H9 (cell line): ENCODE measurements at places on chromosomes 7 and 10.

DNA sequence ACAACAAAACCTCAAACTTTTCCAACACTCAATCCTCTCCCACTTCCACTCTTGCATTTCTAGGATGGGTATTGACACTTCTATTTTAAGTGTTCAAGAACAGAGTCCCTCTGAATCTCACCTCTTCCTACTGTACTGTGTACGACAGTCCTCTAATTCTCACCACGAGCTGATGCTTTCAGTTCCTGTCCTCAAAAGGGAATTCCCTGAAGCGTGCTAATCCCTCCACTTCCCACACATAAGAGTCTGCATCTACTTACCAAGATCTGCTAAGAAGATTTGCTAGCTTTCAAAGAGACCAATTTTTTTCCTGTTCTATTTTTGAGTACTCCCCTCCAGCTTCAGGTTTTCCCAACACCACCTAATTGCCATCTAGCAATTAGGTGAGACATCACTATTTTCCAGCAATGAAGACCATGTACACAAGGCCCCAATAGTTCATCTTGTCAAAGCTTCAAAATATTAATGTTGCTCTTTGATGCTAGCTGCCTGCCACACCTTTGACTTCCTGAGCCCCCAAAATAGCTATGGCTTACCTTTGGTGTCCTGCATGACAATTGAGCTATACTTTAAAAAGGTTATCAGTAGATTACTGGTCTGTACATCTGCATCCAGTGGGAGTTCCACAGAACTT, 54.4 kb downstream of the ARMH3 start:
- no peaks in the 10 kb centered on the region for H3K27me3 ChIP-seq
- peaks cover 2% of the 10 kb centered on the region for H3K36me3 ChIP-seq
- no peak for DNase-seq
- no peaks in the 10 kb centered on the region for H3K4me1 ChIP-seq
- H3K27ac ChIP-seq = no peak overlapping the region
- H3K4me3 ChIP-seq = no peak overlapping the region

GRCh38 chr7:142832417-142832816, 22.5 kb upstream of the EPHB6 start:
- no peaks in the 10 kb centered on the region for H3K4me1 ChIP-seq
- H3K4me3 ChIP-seq = no peak overlapping the region
- H3K27me3 ChIP-seq = no peaks in the 10 kb centered on the region
- DNase-seq = no peak

DNA sequence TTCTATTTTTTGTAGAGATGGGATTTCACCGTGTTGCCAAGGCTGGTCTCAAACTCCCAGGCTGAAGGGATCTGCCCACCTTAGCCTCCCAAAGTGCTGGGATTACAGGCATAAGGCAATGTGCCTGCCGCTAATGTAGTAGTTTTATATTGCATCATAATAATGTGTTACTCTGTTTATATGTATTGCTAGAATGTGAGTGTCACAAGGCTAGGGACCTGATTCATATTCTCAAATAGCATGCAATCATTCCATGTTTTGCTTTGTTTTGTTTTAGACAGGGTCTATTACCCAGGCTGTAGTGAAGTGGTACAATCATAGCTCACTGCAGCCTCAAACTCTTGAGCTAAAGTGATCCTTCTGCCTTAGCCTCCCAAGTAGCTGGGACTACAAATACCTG, 13.5 kb downstream of the CCL26 start:
- no peak for DNase-seq
- no peak overlapping the region for H3K4me3 ChIP-seq
- no peaks in the 10 kb centered on the region for H3K27me3 ChIP-seq

DNA sequence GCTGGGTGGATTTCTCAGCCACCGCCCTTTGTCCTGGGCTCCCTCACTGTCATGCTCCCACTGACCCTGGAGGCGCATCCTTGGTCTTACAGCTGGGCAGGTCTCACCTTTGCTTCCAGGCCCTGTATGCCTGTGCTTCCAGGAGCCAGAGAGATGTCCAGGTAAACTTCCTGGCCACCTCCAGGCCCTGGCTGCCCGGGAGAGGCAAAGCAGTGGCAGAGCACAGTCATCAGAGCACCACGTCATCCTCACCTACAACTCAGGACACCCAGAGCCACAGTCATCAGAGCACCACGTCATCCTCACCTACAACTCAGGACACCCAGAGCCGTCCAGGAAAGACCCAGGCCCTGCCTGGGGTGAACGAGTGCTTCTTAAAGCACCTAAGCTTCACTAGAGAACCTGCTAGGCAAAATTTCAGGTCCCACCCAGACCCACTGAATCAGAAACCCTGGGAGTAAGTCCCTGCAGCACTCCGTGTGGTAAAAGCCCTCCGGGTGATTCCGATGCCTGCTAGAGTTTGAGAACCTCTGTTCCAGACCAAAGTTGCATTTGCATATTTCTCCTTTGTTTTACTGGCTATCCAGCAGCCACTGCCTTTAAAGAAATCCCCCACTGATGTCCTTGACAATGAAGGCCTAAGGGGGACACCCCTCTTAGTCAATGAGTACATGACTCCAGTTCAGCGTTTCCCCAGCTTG, 62.3 kb downstream of the DLG5 start:
- no peak overlapping the region for H3K4me3 ChIP-seq
- H3K27ac ChIP-seq = no peak overlapping the region
- H3K36me3 ChIP-seq = peaks cover 60% of the 10 kb centered on the region
- no peak for DNase-seq
- no peaks in the 10 kb centered on the region for H3K27me3 ChIP-seq

GRCh38 chr7:116630932-116631671, 40.9 kb upstream of the MET start:
- H3K36me3 ChIP-seq = no peaks in the 10 kb centered on the region
- H3K27ac ChIP-seq = no peak overlapping the region
- no peaks in the 10 kb centered on the region for H3K4me1 ChIP-seq
- H3K27me3 ChIP-seq = no peaks in the 10 kb centered on the region
- no peak overlapping the region for H3K4me3 ChIP-seq

- no peaks in the 10 kb centered on the region for H3K36me3 ChIP-seq
- peak overlapping the region; percentile 82 for H3K4me3 ChIP-seq
- no peak for DNase-seq
- H3K27ac ChIP-seq = no peak overlapping the region
These were observed 1.5 kb downstream of the UNC5B start for GRCh38 chr10:71213761-71214440.

GRCh38 chr7:137151041-137151689, 192.4 kb downstream of the PTN start:
- no peaks in the 10 kb centered on the region for H3K4me1 ChIP-seq
- H3K36me3 ChIP-seq = no peaks in the 10 kb centered on the region
- H3K4me3 ChIP-seq = no peak overlapping the region

DNA sequence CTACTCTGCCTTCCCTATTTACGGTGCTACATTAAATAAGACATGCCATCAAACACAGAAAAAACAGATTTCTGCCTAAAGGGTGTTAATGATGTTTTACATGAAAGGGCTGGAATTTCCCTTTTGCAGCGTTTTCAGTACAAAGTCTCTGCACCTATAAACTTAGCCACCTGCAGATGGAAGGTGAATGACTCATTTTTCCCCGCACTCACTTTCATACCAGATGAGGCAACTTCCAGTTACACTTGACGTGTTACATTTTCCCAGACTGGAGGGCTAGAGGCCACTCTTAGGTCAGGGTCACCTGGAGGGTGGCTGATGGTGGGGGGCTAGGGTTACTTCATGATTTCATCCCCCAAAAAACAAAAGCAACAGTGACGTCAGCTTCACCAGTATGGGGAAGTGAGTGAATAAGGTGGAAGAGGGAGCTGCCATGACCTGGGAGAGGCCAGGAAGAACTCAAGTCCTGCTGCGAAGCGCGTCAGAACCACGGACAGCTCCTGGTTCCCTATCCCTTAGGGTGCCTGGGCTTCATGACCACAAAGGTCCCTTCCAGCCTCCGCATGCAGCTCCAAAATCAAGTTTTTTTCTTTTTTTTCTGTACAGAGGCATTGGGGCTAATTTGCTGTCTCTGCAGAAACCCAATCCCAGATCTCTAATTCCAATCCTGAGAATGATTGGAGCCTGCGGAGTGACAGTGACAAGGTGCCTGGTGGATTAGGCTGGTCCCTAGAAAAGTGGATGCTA, 94.0 kb downstream of the ADARB2 start:
- no peaks in the 10 kb centered on the region for H3K27me3 ChIP-seq
- H3K27ac ChIP-seq = no peak overlapping the region
- DNase-seq = peak; percentile 71
- no peak overlapping the region for H3K4me3 ChIP-seq

DNA sequence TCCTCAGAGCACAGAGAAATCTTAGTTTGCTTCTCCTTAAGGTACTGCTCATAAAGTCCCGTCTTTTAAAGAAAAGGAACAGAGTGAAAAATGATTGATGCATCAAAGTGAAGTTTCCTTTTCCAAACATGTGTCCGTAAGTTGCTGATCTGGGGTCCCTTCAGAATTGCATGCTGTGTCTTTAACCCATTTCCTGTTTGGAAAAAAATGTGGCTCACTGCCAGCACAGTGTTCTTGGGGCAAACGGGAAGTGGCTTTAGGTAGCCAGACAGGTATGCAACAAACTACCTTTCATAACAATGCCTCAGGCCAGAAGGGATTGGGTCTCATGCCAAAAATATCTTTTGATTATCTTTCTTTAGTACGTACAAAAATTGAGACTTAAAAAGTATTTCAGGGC, 50.9 kb downstream of the TFAM start:
- no peaks in the 10 kb centered on the region; the same call in 2 of the 3 replicates for H3K36me3 ChIP-seq
- H3K4me1 ChIP-seq = peaks cover 5% of the 10 kb centered on the region; the same call in 1 of the 2 replicates
- H3K27me3 ChIP-seq = no peaks in the 10 kb centered on the region
- H3K27ac ChIP-seq = no peak overlapping the region
- no peak overlapping the region for H3K4me3 ChIP-seq
- no peak for DNase-seq

GRCh38 chr10:1488970-1489548, 248.3 kb downstream of the ADARB2 start:
- H3K4me1 ChIP-seq = 0 out of 2 replicates have a peak, but pooled peaks cover 2% of the 10 kb centered on the region
- no peak overlapping the region for H3K4me3 ChIP-seq
- no peaks in the 10 kb centered on the region for H3K27me3 ChIP-seq
- H3K36me3 ChIP-seq = no peaks in the 10 kb centered on the region

DNA sequence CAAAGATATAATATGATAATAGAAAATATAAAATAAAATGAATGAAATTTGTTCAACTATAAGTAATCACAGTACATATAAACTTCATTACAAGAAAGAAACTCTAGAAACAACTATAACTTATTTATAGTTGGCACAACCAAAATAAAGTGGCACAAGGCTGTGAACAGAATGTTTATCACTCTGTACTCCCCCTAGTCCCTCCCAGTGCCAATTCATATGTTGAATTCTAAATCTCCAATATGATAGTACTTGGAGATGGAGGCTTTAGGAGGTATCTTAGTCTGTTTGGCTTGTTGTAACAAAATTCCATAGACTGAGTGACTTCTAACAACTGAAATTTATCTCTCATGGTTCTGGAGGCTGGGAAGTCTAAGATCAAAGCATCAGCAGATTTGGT, 145.0 kb upstream of the TMEM229A start:
- H3K4me1 ChIP-seq = peaks cover 2% of the 10 kb centered on the region; the same call in 1 of the 2 replicates
- H3K27ac ChIP-seq = no peak overlapping the region
- H3K4me3 ChIP-seq = no peak overlapping the region

DNA sequence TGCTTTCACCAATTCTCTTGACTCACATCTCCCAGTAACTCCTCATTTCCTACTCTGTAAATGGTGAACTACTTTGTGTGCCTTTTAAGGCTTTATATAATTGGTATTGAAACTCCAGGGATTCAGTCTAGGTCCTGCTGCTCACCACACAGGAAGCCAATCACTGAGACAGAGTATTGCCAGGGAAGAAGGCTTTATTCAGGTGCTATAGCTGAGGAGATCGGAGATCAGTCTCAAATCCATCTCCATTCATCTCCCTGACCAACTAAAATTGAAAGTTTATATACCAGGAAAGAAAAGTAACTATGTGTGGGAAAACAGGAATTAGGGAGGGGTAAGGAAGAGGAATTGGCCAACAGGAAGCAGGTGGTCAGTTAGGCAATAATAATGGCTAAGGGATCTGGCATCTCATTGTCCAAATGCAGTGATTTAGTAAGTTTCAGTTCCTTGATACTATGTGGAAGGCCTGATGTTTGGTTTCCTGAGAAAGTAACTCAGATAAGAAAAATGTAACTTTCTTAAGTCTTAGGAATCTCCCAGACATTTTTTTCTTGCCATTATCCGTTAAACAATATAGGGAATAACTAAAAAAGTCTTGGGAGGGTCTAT, 10.2 kb upstream of the SDHAF3 start:
- DNase-seq = no peak
- no peak overlapping the region for H3K4me3 ChIP-seq
- no peak overlapping the region for H3K27ac ChIP-seq
- H3K36me3 ChIP-seq = no peaks in the 10 kb centered on the region
- H3K27me3 ChIP-seq = no peaks in the 10 kb centered on the region

- no peak for DNase-seq
- H3K36me3 ChIP-seq = peaks cover 23% of the 10 kb centered on the region
- no peak overlapping the region for H3K4me3 ChIP-seq
- no peaks in the 10 kb centered on the region for H3K4me1 ChIP-seq
These were observed 16.6 kb upstream of the ITIH2 start for GRCh38 chr10:7686351-7687171.

GRCh38 chr7:118214833-118215182, 9.7 kb upstream of the ANKRD7 start:
- DNase-seq = no peak
- no peaks in the 10 kb centered on the region for H3K36me3 ChIP-seq
- H3K4me1 ChIP-seq = no peaks in the 10 kb centered on the region
- H3K27me3 ChIP-seq = no peaks in the 10 kb centered on the region
- no peak overlapping the region for H3K27ac ChIP-seq

- no peaks in the 10 kb centered on the region for H3K36me3 ChIP-seq
- no peaks in the 10 kb centered on the region for H3K4me1 ChIP-seq
- no peak within 1 kb of the TSS for H3K27ac ChIP-seq
- H3K4me3 ChIP-seq = peak within 1 kb of the TSS; percentile 82
- peaks cover 24% of the 10 kb centered on the region for H3K27me3 ChIP-seq
These were observed at the start of gene RBP4 for GRCh38 chr10:93601146-93601773. Gene RBP4 (minus strand): TSS chr10:93601235. CDS start chr10:93601028, 207 bp downstream.

DNA sequence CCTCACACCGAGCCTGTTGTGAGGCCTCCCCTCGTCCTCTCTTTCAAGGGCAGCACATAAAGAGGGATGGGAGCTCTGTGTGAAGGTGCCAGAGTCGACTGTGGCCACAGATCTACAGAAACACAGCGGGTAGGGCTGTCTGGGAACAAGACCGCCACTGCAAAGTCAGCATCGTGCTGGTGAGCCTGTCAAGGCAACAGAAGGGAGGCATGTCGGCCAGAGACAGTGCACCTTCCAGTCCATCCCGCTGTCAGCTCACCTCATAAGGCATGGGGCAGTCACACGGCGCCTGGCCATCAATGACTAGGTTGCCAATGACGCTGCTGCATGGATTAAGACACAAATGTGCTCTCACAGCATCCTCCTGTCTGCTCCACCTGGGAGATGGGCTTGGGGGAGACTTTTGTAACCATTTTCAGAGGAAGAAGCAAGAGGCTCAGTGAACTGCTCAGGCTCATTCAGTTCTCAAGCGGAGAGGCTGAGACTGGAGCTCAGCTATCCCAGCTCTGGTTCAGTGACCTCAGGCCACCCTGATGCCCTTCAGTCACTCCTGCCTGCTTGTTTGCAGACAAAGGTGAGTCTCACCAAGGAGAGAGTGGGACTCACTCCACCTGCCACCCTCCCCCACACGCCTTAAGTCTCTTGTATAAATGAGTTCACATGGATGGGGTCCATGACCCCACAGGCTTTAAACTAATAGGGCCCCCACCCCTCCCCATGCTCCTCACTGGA, 125.5 kb downstream of the SORBS1 start:
- DNase-seq = no peak
- H3K4me1 ChIP-seq = no peaks in the 10 kb centered on the region
- 0 out of 2 replicates have a peak, but pooled peaks cover 4% of the 10 kb centered on the region for H3K36me3 ChIP-seq
- no peak overlapping the region for H3K4me3 ChIP-seq
